Cardiac fibroblast (primary cell): ENCODE measurements at places on chromosomes 5 and 9.

DNA sequence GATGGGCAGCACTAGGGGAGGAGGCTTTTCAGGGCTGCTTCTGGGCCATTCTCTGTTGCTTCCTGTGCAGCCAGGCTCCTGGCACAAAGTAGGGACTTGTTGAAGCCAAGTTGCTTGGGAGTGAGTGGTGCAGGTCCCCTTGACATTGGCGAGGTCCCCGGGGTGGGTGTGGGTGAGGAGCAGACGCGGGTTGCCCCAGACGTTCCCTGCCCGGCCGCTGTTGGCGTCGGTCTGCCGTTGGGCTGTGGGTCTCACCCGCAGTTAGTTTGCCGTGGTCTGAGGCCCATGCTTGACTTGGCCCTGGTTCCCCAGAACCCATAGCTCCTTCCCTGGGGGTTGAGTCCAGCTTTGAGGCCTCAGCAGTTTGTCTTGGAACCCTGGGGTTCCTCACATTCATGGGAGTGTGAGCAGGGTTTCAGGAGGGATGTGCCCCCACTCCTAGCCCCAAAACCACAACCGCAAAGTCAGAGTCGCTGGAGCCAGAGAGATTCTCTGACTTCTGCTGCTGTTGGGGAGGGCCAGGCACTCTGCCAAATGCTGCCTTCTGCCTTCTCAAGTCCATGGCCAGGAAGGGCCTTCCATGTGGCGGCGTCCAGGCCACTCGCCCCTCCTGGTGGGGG, 77.5 kb downstream of the RXRA start:
- DNase-seq: peak; percentile 91

DNA sequence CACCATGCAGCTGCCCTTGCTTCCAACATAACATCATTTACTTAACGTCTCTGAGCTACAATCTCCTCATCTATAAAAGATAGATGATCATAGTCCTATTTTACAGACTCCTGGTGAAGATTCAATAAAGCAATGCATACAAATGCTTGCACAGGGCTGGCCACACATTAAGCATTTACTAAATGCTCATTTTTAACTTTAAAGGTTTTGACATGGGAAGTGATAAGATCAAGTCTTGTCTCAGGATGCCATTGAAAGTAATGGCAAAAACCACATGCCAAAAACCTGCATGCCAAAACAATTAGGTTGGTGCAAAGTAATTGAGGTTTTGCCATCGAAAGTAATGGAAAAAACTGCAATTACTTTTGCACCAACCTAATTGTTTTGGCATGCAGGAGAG, 181.2 kb upstream of the ADRA1B start:
- DNase-seq: no peak

- peak; percentile 10 for DNase-seq
Observed at GRCh38 chr5:97297063-97297703, 114.1 kb upstream of the RIOK2 start.

DNA sequence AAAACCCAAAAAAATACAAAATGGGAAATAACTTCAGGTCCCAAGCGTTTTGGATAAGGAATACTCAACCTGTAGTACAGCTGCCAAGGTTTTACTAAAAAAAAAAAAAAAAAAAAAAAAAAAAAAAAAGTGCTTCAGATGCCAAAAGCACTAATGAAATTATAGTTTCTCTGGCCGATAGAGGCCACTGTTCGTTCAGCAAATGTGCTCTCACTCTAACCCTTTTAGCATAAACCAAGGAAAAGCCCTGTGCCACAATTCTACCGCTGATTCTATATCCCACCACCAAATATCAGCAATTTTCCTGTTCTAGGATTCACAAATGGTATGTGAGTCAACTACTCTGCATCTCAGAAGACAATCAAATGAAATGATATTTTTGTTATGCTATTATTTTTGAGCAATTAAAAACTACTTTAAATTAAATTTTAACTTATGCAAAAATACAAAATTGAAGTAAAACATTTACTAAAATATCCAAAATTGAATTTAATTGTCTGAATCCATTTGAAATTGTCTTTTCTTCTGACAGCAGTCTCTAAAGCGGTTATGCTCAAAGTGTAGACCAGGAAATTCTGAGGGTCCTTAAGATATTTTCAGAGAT, 79.8 kb downstream of the RICTOR start:
- peak; percentile 85 for DNase-seq

- peak; percentile 42 for DNase-seq
Observed at GRCh38 chr5:32123058-32123805, 50.9 kb downstream of the GOLPH3 start.
